ENCODE measurements at places on chromosomes 5 and 9.
A peak's percentile ranks its signal among the peaks of the same experiment; 100 is the strongest.

DNA sequence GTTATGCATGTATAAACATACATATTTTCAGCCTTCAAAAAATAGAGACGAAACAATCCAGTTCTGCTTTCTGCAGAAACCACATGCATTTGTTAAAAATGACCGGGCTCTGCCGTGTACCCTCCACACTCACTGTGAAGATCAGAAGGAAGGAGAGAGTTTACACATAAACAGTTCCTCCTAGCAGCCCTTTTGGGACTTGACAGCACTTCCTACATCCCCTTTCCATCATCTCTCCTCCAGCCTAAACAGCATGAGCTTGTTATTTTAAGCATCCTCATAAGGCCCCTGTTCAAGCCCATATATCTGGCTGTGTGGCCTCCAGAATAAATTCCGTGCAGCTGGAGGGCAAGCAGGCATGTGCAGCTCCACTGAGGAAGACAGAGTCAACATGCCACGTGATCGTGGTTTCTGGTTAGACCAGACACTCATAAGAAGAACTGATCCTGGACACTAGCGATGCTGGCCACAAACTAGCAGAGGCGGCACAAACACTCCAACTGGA lies 42.2 kb downstream of the NIPAL4 start:
- DNase-seq, result peak; percentile 8

GRCh38 chr5:153358315-153358976 lies 132.0 kb upstream of the GRIA1 start:
- no peak for DNase-seq

GRCh38 chr9:111582888-111583287 lies 16.6 kb downstream of the PTGR1 start:
- DNase-seq, result no peak

- no peak for DNase-seq
Measured at GRCh38 chr5:121108725-121109124, 644.6 kb downstream of the PRR16 start.

- DNase-seq, result no peak
Measured at GRCh38 chr9:94805585-94805984, 79.1 kb downstream of the AOPEP start.

GRCh38 chr5:88203981-88204750 lies 64.5 kb downstream of the TMEM161B start:
- DNase-seq, result no peak

DNA sequence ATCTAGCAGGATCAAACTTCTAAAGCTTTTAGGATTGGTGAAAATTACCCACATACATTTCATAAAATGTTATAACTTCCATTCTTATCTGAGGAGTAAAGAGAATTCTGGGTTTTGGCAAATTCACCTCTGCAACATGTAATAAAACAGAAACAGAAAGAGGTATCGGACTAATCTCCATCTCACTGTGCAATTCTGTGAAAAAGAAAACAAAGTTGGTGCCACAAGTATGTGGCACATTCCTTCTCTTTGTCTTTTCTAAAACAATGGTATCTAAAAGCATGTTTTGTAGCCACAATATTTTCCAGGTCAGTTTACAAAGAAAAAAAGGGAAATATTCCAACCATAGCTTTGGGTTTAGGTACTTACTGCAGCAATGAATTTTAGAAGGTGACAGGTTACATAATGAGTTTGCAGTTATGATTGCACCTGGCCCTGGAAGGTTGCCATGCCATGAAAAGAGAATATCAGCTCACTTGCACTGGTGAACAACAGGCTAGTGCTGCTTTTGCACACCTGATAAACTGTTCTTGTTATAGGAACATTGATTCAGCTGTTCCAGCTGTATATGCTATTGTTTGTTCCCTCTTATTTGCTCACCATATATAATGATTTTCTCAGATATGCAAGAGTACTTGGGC lies 491.3 kb upstream of the MEF2C start:
- no peak for DNase-seq

DNA sequence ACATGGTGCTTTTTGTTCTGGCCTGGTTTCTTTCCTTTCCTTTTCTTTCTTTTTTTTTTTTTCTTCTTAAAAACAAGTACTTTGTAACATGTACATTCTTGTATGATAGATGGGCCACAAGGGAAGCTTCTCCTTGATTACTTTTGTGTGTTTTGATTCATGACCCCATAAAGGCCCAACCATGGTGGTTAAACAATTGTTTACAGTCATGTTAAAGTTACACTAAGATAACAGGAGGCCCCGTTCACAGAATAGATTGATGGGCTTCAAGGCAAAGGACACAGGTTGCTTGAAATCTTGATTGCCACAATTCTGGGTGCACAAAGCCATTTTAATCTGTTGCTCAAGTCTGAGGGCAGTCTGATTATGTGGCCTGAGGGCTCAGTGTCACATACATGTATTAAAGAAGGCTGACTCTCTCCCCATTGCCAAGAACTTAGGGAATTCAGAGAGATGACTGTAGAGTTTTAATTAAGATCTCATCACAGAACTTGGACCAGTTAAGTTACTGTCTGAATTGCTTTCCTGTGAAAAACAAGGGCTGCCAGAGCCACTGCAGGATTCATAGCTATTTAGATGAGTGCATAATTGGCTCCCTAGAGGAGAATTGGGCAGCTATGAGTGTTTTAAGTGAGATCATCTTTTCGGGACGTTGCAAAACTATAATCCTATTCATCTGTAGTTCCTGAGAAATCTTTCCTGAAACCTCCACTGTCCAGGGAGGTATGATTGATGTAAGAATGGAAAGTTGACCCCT lies 163.4 kb downstream of the TLE4 start:
- DNase-seq, result no peak

DNA sequence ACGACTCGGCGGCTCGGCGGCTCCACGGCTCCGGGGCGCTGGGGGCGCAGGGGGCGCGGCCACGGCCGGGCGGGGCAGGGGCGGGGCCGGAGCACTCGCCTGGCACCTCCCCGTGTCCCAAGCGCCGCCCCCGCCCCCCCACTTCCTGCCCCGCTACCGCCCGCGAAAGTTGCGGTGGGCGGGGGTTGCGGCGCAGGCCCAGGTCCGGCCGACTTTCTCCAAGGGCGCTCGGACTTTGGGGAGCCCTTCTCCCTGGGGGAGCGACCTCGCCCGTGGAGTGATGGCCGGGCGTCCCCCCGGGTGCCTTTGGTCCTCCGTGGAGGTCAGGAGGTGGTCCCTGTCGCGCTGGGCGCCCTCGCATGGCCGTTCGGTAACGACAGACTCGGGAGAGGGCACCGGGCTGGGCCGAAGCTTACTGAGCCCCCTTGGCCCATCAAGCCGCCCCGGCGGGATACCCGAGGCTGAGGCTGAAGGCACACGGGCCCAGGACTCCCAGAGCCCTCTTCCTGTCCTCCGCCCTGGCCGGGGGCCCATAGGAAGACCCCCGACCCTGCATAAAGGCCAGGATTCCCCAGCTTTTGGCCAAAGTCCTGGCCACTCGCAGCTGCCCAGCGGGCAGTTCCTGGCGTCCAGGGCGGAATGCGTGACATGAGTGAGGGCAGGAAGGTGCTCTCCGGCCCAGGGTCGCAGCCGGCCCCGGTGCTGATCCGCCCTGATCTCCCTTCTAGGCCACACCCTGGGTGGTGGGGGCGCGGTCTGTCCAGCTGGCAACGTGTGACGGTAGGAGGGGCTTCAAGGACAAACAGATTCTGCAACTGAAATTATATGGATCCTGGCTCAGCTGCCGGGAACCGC lies 883 bp upstream of the VAV2 start:
- peak; percentile 57 for DNase-seq

DNA sequence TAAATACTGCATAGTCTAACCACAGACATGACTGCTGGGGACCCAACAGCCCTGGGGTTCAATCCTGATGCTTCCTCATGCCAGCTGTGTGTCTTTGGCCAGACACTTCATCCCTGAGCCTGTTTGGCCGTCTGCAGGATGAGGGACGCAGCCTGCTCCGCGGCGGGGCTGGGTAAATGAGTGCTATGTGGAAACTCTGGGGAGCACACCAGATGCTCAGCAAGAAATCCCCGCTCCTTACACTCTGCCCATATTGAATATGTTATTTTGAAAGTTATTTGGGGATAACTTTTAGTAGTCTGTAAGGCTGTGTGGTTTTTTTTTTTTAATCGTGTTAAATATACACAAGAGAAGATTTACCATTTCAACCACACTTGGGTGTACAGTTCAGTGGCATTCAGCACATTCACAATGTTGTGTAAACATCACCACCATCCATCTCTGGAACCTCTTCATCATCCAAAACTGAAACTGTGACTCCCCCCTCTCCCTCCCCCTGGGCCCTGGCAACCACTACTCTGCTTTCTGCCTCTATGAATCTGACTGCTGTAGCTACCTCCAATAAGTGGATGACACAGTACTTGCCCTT lies 42.7 kb downstream of the SH3PXD2B start:
- DNase-seq, result no peak

DNA sequence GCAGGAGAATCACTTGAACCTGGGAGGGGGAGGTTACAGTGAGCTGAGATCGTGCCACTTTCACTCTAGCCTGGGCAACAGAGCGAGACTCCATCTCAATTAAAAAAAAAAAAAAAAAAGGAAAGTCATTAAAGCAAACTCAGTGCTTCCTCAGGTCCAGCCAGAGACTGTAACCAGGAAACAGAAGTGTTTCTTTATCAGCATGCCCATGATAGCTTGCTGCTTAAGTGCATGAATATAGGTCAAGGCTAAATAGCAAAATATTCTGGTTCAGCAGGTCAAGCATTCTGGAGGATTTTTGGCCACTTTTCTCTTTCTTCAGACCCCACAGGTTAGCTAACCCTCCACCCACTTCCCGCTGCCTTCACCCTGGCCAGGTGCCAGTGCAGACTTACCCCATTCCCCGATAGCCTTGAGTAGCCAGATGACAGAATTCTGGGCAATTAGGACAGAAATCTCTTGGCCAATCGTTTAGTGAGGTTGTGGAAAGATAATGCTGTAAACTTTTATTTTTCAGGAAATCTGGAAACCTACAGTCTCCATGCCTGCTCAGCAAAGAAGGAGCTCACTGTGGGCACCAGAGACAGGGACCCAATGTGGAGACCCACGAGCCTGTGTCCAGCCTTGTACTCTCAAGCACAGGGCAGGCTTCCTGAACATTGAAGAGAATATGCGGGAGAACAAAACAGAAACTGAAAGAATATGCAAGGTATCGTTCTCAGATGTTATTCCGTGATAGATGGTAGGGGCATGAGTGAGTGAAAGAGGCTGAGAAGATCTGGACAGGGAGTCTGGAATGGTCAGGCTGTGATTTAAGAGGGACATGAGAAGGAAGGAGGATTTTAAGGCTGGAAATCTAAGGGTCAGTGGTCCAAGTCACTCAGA lies 4.2 kb upstream of the UGT3A2 start:
- no peak for DNase-seq

GRCh38 chr5:87413343-87413645 lies 564 bp upstream of the CCNH start:
- DNase-seq, result no peak

GRCh38 chr9:100785946-100786345 lies 208.1 kb downstream of the CAVIN4 start:
- DNase-seq, result no peak

DNA sequence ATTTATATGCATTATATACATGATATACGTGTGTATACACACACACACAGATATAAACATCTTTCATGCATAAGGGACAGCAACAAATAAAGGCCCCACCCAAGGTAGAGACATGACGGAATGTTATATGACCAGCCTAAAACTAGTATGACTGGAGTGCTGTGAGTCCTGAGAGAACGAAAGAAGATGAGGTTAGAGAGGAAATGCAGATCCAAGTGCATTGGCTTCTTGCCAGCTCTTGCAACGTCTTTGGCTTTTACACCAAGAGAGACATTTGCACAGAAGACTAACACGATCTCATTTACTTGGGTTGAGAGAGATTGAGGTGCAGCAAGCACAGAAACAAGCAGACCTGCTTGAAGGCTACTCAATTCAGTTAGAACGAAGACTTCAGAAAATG lies 23.0 kb downstream of the CDH10 start:
- no peak for DNase-seq

DNA sequence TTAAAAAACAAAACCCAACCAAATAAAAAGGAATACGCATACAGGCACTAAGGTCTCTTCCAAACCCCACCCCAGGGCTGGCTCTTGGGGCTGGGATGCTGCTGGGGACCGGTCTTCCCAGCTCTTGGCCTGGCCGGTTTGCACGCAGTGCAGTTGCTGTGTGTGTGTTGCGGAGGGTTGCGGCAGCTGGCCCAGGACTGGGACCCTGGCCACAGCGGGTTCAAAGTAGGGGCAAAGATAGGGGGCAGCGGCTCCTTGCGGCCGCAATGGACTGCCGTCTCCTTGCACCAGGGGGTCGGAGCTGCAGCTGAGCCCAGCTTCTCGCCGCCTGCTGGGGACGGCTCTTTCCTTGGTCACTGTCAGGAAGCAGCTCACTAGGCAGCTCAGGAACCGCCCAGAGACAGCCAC lies 5.0 kb downstream of the DMRT3 start:
- DNase-seq, result no peak

GRCh38 chr5:54620141-54620933 lies 102.8 kb downstream of the SNX18 start:
- no peak for DNase-seq

GRCh38 chr5:113162770-113163169 lies 186.2 kb downstream of the DCP2 start:
- no peak for DNase-seq

DNA sequence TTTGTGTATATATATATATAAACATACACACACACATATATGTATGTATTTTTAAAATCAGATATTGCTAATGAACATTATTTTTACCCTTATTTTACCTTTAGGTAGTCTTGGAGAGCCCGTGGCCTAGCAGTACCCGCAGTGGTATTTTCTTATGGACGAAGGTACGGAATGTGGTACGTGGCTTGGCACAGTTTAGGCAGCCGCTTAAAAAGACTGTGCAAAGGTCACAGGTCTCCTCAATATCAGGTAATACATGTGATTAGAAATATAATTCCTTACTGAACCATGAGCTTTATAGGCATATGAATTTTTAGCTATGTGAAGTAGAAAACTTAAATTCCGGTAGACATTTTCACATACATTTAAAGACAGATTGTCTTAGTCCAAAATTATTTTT lies 43.9 kb downstream of the RPS6 start:
- no peak for DNase-seq

DNA sequence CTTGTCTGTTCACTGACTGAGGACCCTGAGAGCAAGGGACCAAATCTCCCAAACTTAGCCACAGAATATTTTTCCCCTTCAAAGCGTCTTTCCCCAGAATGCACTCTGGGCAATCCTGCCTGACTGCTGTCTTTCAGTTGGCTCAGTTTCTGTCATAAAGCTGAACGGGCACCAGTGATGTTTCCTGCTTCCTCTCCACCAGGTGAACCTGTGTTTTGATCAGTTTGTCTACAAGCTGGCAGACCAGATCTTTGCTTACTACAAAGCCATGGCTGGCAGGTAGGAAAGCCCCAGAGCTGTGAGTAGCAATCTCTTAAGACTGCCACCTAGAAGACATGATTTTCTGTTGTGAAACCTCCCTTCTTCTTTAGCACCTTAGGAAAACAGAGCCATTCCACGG lies 61.8 kb downstream of the CYFIP2 start:
- DNase-seq, result no peak
